ENCODE measurements at places on chromosomes 7 and 10. TPM values are rescaled to one million over a fixed set of nuclear protein-coding genes. Genes with fewer than 3 reads are reported as not detected.

Gene ABCC2
- total RNA-seq = 1.1 TPM

Gene TACC2
- 23.4 TPM for total RNA-seq

Gene HOXA10
- total RNA-seq = 5.8 TPM

Gene NPSR1
- not detected for total RNA-seq

Gene IDI2
- not detected for total RNA-seq

Gene RNF148
- 4.4 TPM for total RNA-seq

Gene LIPK
- not detected for total RNA-seq

Gene GNB2
- 94.3 TPM for total RNA-seq

Gene PNLIPRP2
- total RNA-seq = not detected

Gene TSPAN13
- total RNA-seq = 25.4 TPM

Gene DOCK4
- 365 TPM for total RNA-seq

Gene AUTS2
- total RNA-seq = 0.07 TPM

Gene TEX36
- not detected for total RNA-seq

Gene KLHL7
- total RNA-seq = 58.0 TPM

Gene ITGA8
- 0.65 TPM for total RNA-seq

Gene TRDMT1
- 17.8 TPM for total RNA-seq

Gene CHST3
- total RNA-seq = 17.2 TPM

Gene CLDN4
- total RNA-seq = under 0.01 TPM

Gene OLAH
- not detected for total RNA-seq

Gene ZNF736
- 11.7 TPM for total RNA-seq

Gene CACNB2
- not detected for total RNA-seq

Gene ZNF786
- total RNA-seq = 6.3 TPM

Gene FAM107B
- 338 TPM for total RNA-seq

Gene TMEM273
- total RNA-seq = 4.7 TPM

Gene ZNRF2
- 8.8 TPM for total RNA-seq

Data from thoracic aorta endothelial cell (primary cell).